Karpas-422 (cell line): ENCODE measurements at places on chromosomes 13 and 19. TPM values are rescaled to one million over a fixed set of nuclear protein-coding genes. Genes with fewer than 3 reads are reported as not detected.

DNA sequence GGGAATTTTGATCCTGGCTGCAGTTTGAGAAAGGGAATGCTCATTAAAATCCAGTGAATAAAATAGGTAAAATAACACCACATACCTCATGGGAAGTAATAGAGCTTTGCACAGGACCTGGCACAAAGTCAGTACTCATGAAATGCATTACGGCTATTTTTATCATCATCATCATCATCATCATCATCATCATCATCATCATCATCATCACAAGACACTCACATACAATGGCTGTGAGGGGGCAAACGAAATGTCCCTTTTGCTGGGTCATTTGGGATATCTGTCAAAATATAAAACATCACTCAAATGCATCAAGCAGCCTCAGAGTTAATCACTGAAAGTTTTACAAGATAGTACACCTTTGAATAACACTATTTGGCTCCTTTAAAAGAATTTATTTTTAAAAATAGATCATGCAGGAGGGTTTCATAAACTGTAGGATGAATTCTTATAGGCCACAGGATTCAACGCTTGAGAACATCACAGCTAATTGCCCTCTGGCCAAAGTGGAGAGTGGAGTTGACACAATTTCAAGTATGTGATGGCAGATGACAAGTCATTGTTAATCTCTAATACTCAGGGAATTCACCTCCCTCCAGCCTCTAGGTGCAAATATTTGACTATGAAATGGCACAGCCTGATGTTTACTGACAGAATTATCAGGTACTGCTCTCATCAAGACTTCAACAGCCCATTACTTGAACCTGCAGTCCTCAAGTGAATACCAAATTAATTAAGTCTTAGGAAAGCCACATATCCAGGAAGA lies 14.2 kb upstream of the ZNF599 start:
- no peak for DNase-seq

PSG6 gene
- total RNA-seq, result not detected in 2 replicates

GRCh38 chr13:67645874-67646467 lies 415.8 kb upstream of the PCDH9 start:
- no peak for DNase-seq

DNA sequence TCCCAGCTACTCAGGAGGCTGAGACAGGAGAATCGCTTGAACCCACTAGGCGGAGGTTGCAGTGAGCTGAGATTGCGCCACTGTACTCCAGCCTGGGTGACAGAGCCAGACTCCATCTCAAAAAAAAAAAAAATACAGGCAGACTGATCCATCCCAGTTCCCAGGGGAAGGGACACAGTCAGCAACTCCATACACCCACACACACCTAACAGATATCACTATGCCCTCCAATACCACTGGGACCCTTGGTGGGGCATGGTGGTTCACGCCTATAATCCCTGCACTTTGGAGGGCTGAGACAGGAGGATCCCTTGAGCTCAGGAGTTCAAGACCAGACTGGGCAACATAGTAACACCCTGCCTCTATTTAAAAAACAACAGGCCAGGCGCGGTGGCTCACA lies 2.6 kb downstream of the DPF1 start:
- no peak for DNase-seq

GRCh38 chr13:42991898-42992763 lies at the start of gene EPSTI1:
TSS of gene EPSTI1 (minus strand) at chr13:42992241. CDS start at chr13:42992165, 76 bp downstream.
- peak; percentile 85 for DNase-seq

DNA sequence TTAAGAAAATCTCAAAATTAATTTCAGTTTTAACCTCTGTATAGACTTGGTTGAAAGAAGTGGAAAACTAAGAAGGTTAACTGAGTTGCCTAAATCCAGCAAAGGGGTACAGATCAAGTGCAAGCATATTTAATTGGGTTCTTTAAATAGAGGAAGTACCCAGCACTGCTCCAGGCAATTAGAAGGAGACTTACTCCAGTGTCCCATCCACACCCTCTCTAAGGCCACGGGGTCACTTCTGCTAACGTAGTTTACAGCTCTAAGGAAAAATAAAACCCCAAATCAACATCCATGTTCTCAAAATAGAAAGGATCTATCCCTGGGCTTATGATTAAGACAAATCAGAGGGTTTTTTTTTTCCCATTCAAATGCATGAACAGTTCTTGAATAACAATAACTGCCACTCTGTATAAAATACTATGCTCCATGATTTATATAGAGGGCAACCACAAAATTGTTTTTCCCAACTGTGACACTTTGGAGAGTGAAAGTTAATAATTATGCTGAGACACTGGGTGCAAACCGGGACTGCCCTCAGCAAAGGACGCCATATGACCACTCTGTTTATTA lies 4.6 kb downstream of the FRY start:
- DNase-seq, result no peak

DDX39A gene
- total RNA-seq, result 92.4 and 151 TPM in 2 replicates

CEACAM5 gene
- not detected in 2 replicates for total RNA-seq

DNA sequence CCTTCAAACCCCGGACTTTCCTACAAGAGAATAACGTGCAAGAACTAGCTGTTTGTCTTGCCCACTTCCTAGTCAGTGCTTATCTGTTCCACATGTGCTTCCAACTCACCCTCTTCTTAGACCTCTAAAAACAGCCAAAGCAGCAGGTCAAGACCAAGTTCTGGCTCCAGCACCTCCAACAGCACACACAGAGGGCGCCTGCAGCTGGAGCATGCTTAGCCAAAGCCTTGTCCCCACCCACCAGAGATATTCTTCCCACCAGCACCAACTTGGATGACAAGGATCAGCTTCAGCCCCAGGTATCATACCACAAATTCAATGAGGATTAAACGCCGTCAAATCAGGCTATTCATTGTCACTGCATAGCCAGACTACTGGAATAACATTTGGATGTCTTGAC lies 17.9 kb downstream of the RCBTB1 start:
- no peak for DNase-seq

DNA sequence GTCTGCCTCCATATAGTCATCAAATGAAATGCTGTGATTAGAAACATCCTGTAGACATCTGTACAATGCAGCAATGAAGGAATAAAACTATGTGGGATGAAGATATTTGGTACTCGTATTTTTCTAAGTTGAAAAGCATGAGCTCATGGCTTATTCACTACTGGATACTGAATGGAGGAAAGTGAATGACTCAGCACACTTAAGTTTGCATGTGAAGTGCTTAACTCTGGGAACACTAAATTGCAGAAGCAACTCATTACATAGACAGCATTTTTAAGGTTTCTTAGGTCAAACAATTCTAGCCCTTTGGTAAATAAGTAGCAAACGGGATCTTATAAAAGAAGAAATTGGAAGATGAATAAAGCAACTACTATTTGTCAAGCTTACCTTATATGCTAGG lies 429.0 kb upstream of the MIR17HG start:
- no peak for DNase-seq

ZNF223 gene
- total RNA-seq, result 0.65 TPM in 1 of 2 replicates, not detected in the other

DNA sequence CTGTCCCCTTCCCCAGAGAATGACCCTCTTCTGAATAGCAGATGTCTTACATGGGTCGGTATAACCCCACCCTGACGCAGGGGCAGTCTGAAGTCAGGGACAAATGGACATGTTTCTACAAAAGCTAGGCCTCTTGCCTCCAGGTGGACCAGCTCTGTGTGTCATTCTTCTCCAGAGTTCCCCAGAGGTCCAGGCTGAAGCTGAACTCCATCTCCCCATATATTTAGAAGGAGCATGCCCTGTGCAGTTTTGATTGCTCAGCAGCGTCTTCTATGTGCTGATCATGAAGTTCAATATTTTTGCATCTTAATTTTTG lies 8.8 kb upstream of the NALCN start:
- no peak for DNase-seq

DNA sequence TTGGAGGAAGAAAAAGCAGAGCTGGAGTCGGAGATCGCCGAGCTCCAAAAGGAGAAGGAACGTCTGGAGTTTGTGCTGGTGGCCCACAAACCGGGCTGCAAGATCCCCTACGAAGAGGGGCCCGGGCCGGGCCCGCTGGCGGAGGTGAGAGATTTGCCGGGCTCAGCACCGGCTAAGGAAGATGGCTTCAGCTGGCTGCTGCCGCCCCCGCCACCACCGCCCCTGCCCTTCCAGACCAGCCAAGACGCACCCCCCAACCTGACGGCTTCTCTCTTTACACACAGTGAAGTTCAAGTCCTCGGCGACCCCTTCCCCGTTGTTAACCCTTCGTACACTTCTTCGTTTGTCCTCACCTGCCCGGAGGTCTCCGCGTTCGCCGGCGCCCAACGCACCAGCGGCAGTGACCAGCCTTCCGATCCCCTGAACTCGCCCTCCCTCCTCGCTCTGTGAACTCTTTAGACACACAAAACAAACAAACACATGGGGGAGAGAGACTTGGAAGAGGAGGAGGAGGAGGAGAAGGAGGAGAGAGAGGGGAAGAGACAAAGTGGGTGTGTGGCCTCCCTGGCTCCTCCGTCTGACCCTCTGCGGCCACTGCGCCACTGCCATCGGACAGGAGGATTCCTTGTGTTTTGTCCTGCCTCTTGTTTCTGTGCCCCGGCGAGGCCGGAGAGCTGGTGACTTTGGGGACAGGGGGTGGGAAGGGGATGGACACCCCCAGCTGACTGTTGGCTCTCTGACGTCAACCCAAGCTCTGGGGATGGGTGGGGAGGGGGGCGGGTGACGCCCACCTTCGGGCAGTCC lies 5.0 kb downstream of the FOSB start:
- no peak for DNase-seq

DNA sequence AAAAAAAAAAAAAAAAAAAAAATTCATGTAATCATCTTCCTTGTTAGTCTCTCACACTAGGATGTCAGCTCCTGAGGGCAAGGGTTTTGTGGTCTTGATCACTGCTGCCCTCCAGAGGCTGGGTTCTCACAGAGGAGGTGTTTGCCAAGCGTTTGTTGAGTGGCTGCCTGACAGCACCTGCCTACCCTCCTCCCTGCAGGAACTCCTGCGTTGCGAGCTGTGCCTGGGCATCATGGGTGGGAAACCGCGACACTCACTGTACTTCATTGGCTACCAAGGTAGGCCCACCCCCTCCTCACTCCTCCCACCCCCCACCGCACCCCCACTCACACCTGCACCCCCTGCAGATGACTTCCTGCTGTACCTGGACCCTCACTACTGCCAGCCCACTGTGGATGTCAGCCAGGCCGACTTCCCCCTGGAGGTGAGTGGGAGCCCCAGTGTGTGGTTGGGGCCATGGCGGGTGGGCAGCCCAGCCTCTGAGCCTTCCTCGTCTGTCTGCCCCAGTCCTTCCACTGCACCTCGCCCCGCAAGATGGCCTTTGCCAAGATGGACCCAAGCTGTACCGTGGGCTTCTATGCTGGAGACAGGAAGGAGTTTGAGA lies 8.1 kb downstream of the ATG4D start:
- peak; percentile 85 for DNase-seq

DNA sequence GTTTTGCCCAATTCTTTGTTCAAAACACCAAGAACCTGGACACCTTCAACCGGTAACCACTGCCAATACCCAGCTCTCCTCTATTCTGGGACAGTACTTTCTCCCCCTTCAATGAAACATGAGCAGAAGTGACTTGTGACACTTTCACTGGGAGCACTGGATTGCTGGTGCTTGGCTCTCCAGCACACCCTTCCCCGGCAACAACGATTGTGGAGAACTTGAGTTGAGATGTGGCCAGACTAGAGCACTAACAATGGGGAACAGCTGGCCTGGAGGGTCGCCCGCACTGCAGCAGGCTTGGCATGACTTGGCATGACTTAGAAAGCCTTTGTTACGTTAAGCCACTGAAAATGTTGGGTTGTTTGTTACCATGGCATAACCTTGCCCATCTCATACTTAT lies 7.5 kb upstream of the B3GLCT start:
- DNase-seq, result no peak

PNMA8A gene
- not detected in 2 replicates for total RNA-seq

DNA sequence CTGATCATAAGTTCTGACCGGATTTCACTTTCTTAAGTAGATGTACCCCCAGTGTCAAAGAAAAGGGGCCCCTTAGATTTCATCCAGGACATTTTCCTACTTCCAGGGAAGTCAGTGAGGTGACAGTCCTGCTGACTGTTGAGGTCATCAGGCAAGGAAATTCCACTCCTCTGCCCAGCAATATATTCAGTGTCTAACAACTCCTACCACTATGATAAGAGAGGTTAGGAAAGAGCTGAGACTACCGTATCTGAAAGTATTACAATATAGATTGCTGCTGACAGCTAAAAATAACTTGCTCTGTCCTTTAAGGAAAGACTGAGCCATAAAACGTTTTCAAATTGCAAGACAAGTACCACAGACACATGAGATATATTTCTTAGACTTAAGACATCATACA lies 325.1 kb downstream of the EFNB2 start:
- DNase-seq, result no peak

ZNF90 gene
- total RNA-seq, result 9.6 and 13.6 TPM in 2 replicates

DNA sequence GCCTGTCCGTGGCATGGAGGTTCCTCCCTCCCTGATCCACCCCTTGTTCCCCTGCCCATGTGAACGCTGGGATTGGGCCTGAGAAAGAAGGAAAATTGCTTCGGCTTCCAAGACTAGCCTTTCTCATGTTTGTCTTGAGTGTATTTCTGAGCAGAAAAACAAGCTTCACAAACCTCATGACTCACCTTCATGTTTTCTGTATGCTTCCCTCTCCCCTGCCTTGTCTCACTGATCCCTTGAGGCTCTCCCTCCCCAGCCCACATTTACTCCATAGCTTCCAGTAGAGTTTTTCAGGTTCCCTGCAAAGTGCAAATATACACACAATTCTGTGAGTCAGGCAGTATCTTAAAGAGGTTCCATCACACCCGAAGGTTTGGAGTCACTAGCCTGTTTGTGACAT lies 572.4 kb downstream of the UQCRFS1 start:
- DNase-seq, result no peak

DNA sequence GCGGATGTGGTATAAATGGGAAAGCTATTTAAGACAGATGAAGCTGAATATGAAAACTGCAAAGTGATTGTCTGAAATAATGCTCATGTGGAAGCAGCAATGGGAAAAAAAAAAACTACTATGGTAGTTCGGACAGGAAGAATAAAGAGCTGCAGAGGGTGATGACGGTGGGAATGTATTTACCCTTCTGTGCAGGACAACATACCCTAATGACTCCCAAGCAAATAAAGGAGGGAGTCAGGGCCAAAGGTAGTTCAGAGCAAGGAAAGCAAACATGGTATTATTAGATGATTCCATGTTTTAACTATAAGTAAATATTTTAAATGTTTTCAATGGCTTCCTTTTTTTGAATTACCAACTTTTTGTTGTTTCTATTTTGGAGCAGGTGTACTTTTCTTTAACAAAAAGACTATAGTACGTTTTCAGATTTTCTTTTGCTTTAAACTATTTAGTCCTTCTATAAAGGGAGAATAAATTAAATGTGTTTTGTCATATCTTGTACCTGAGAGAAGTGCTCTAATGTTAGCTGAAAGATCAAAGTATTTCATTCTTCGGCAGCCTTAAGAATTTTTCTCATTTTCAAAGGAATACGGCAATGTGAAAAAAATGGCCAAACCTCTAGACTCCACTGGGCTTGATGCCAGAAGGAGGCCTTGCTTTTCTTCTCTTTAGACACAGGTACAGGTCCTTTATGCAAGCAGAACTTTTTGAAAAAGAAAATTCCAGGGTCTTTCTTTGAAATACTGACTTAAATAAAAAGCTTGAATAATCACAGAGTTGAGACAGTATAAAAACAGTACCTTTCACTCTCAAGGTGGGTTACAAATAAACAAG lies 67.8 kb upstream of the ZDHHC20 start:
- no peak for DNase-seq

ICAM4 gene
- not detected in 2 replicates for total RNA-seq
